ENCODE measurements at places on chromosomes 12 and 14.

GRCh38 chr12:62771828-62772227 lies 163.1 kb downstream of the PPM1H start:
- DNase-seq = no peak

DNA sequence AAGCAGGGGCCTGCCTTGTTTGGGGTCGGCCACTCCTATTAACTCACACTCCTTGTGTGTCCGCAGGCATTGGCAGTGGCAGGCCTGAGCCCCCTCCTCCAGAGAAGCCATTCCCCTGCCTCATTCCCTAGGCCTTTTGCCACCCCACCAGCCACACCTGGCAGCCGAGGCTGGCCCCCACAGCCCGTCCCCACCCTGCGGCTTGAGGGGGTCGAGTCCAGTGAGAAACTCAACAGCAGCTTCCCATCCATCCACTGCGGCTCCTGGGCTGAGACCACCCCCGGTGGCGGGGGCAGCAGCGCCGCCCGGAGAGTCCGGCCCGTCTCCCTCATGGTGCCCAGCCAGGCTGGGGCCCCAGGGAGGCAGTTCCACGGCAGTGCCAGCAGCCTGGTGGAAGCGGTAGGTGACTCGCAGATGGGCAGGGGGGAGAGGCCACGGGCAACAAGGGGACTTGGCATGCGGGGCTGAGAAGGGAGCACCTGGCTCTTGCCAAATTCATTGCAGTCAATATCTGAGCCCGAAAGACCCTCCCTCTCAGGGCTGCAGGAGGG lies 106.3 kb upstream of the FKBP4 start:
- no peak for DNase-seq

DNA sequence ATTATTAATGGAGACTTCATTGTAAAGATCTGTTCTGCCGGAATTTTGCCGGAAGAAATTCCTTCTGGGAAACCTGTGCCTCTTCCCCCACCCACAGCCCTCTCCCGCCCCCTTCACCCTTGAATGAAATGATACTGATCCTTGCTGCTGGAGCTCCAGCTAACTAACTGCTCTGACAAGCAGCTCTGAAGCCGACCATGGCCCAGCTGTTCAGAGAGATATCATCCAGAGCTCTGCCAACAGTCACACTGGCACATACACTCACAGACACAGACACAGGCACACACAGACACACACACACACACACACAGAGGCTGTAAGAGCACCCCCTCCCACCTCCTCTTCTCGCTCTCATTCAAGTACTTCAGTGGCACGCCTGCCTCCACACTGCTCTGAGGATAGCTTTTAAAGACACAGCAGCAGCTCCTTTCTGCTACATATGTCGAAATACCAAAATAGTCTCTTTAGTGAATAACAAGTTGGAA lies 88.6 kb downstream of the R3HDM2 start:
- no peak for DNase-seq

- no peak for DNase-seq
Measured at GRCh38 chr12:52836491-52837412, 2.6 kb upstream of the KRT79 start.

GRCh38 chr14:80781972-80782367 lies 159.6 kb downstream of the CEP128 start:
- no peak for DNase-seq

DNA sequence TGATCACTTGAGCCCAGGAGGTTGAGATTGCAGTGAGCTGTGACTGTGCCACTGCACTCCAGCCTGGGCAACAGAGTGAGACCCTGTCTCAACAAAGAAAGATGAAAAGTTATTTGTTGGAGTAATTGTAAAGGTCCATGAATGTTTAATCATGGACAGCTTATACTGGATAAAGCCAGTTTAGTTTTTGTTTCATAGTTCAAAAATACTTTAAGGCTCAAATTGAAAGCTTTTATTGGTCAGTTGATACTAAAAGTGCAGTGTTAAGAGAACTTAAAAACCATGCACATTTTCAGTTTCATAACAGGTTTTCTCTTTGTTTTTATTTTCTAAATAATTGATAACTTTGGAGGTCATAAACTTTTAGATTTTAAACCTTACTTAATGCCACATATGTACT lies 108.4 kb downstream of the MON2 start:
- no peak for DNase-seq

- DNase-seq = no peak
Measured at GRCh38 chr14:71682337-71682736, 249.9 kb upstream of the RGS6 start.

GRCh38 chr12:105423921-105424320 lies 93.4 kb downstream of the C12orf75 start:
- no peak for DNase-seq

- no peak for DNase-seq
Measured at GRCh38 chr14:33369972-33370371, 431.3 kb downstream of the NPAS3 start.

DNA sequence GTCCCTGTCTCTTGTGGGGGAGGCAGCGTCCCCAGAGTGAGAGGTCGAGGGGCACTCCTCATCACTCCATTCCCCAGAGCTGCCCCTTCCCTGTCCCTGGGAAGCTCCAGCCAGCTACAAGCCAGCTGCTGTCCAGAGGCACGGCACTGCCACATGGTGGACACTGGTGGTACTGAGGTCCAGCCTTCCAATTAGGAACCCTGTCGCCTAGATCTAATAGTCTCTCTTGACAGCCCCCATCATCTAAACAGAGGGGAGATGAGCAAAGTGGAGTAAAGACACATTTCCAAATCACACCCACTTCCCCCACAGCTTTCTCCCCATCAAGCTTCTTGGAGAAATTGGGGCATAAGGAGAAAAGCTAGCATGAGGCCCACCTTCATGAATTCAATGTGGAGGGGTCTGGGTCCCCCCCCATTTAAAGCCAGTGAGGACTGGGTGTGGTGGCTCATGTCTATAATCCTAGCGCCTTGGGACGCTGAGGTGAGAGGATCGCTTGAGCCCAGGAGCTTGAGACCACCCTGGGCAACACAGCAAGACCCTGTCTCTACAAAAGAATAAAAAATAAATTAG lies 2.1 kb upstream of the INHBE start:
- peak; percentile 48 for DNase-seq

GRCh38 chr12:96208801-96209549 lies 14.8 kb downstream of the ELK3 start:
- DNase-seq = no peak

- DNase-seq = peak; percentile 83
Measured at GRCh38 chr14:69685218-69685616, 73.8 kb downstream of the SUSD6 start.

GRCh38 chr14:21804981-21805380 lies 131.4 kb upstream of the OR4E1 start:
- no peak for DNase-seq

GRCh38 chr12:41333974-41334373 lies 145.9 kb downstream of the PDZRN4 start:
- no peak for DNase-seq

- DNase-seq = no peak
Measured at GRCh38 chr14:88310449-88310848, 12.6 kb downstream of the KCNK10 start.

- DNase-seq = no peak
Measured at GRCh38 chr12:10395390-10395998, 5.7 kb upstream of the KLRK1 start.

- DNase-seq = peak; percentile 58
Measured at GRCh38 chr14:31127690-31128089, 79.9 kb downstream of the HECTD1 start.

DNA sequence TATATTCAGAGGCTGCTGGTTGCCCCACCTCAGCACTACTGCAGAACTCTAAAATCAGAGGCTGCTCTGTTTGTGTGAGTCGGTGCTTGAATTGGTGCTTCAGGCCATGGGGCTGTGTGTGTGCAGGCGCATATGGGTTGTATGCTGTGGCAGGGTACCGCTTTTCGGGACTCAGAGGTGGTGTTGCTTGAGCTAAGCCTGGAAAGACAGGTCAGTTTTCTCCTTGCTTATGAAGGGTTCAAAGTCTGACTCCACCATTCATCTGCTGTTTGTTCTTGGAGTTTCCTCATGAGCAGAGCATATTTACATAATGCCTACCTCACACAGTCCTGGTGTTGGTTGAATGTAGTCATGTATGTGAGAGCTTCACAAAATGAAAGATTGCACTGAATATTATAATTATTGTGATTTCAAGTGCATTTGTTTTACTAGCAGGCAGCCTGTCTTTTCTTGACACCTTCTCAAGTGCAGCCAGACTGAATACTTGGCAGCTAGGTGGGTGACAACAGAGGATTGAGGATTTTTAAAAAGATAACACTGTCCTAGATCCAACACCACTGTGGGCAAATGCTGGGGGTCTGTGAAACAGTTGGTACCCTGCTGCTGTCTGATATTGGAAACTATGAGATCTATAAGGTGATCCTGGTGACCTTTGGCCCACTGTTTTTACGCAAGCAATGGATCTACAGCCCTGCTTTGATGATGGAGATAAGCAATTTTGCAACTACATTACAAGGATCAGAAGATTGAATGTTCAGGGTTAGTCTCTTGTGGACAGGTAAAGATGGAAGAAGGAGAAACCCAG lies 1.0 kb upstream of the ANG start:
- DNase-seq = no peak

DNA sequence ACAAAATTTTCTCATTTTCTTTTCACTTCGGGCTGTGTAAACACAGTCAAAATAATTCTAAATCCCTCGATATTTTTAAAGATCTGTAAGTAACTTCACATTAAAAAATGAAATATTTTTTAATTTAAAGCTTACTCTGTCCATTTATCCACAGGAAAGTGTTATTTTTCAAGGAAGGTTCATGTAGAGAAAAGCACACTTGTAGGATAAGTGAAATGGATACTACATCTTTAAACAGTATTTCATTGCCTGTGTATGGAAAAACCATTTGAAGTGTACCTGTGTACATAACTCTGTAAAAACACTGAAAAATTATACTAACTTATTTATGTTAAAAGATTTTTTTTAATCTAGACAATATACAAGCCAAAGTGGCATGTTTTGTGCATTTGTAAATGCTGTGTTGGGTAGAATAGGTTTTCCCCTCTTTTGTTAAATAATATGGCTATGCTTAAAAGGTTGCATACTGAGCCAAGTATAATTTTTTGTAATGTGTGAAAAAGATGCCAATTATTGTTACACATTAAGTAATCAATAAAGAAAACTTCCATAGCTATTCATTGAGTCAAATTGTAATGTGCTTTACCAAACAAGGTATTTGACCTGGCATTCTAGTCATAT lies 4.8 kb downstream of the CDKN1B start:
- DNase-seq = no peak

DNA sequence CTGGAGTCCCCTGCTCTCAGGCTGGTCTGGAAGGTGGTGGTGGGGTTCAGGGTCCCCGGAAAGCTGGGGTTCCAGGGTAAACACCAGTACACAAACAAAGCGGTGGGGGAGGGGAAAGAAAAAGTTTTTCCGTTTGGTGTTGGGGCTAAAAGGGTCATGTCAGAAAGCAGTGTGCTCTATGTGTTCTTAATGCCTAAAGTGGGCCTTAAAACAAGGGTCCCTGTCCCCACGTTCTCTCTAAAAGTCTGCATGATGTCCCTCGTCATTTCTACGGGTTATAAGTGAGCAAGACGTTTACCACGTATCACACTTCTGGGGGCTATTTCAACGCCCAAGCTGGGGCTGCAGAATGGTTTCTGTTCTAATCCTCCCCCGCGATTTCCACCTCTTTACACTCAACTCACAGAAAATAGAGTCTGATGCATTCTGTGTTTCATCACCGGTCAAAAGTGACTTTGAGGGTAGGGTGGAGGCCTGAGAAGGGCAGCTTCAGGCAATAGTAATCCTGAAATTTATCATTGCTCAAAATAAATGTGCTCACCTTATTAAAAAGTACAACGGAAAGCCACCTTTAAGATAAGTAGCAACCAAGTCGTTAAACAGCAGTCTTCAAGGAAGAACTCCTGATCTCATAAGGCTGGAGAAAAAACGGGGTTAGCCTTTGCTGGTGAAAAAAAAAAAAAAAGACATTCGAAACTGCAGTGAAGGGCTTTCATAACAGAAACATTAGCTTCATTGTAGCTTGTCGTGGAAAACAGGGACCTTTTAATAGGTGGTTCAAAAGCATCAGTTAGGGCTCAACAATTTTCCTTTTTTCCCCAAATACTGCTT lies 63.9 kb upstream of the PTGR2 start:
- DNase-seq = peak; percentile 75

- DNase-seq = no peak
Measured at GRCh38 chr14:22650960-22651521, 6.9 kb upstream of the OR6J1 start.

GRCh38 chr12:15629108-15629507 lies 160.1 kb downstream of the EPS8 start:
- no peak for DNase-seq

- DNase-seq = no peak
Measured at GRCh38 chr14:99157246-99157645, 114.8 kb downstream of the BCL11B start.

Data from T-helper 2 cell treated with Interferon-gamma antibody and Interleukin-4, amounts not matched to agents 5 μg/mL and 100 μg/mL, for 36 hours (primary cell).